ENCODE measurements at places on chromosomes 5 and 9.

GRCh38 chr9:18754537-18754936 is 278.5 kb downstream of the SAXO1 start:
- DNase-seq = no peak

DNA sequence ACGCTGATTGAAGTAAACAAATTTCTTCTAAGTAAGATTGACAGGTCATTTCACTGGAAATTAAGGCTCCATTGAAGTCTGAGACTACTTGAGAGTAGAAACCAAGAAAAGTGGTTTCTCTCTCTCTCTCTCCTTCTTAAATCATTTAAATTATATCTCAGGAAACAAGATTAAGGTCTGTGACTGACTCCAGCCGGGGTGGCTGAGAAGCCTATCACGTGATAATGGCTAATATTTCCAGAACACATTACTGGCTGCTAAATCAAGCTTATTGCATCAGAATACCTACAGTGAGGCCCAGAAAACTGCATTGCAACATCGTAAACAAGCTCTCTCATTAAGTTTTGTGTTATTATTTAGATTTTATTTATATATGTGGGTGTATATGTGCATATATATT is 88.4 kb downstream of the PTCD2 start:
- no peak for DNase-seq

- no peak for DNase-seq
These were observed 1.1 kb upstream of the DAP start for GRCh38 chr5:10761933-10762775.

- no peak for DNase-seq
These were observed 144.6 kb upstream of the FBN2 start for GRCh38 chr5:128682669-128683068.

GRCh38 chr9:223152-223551 is 8.5 kb downstream of the DOCK8 start:
- no peak for DNase-seq

GRCh38 chr5:116621599-116621998 is 47.0 kb upstream of the SEMA6A start:
- no peak for DNase-seq

Measured in stimulated activated CD8-positive, alpha-beta memory T cell treated with anti-CD3 and anti-CD28 coated beads, Interleukin-7, amount 100 ng/mL, for 24 hours (primary cell).